Amniotic stem cell (primary cell): ENCODE measurements at places on chromosomes 13 and 19.

- no peak for DNase-seq
These were observed 7.1 kb downstream of the LTBP4 start for GRCh38 chr19:40608240-40608621.

DNA sequence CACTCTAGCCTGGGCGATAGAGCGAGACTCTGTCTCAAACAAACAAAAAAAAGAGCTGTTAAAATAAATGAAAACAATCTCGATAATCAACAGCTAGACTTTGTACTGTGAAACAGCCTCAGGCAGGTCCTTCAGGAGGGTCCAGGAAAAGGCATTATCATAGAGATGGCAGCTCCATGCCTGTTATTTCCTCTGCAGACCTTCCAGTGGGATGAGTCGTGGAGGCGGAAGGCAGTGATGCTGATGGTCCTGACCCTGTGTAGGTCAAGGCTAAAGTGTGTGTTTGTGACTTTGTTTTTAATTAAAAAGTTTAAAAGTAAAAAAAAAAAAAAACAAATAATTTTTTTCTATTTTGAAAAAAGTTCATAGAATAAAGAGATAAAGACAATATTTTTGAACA, 117.4 kb downstream of the TNFRSF19 start:
- DNase-seq: no peak

- DNase-seq: no peak
These were observed 437.3 kb upstream of the ZNF507 start for GRCh38 chr19:31908080-31908479.

- DNase-seq: no peak
These were observed 66.0 kb upstream of the DOCK9 start for GRCh38 chr13:99043831-99044231.

DNA sequence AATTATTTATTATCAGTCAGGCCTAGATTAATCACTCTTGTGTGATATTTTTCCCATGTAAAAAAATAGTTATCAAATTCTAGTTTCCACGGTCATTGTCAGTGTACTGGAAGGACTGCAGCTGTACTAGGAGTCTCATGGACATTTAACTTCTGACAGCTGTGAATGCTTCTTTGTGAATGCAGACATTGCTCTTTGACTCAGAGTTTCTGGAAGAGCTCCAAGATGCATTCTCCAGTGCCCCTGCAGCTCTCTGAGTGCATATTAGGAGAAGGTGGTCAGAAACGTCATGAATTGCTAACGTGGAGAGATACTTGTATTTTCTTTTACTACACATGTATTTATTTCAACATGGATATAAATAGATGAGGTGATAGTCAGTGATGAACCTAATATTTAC, 9.7 kb upstream of the SLITRK5 start:
- DNase-seq: no peak

- DNase-seq: no peak
These were observed at the start of gene APOC4 for GRCh38 chr19:44942067-44942571. Gene APOC4, plus strand, starts transcription at chr19:44942237. Its CDS starts 41 bp downstream, at chr19:44942278.

DNA sequence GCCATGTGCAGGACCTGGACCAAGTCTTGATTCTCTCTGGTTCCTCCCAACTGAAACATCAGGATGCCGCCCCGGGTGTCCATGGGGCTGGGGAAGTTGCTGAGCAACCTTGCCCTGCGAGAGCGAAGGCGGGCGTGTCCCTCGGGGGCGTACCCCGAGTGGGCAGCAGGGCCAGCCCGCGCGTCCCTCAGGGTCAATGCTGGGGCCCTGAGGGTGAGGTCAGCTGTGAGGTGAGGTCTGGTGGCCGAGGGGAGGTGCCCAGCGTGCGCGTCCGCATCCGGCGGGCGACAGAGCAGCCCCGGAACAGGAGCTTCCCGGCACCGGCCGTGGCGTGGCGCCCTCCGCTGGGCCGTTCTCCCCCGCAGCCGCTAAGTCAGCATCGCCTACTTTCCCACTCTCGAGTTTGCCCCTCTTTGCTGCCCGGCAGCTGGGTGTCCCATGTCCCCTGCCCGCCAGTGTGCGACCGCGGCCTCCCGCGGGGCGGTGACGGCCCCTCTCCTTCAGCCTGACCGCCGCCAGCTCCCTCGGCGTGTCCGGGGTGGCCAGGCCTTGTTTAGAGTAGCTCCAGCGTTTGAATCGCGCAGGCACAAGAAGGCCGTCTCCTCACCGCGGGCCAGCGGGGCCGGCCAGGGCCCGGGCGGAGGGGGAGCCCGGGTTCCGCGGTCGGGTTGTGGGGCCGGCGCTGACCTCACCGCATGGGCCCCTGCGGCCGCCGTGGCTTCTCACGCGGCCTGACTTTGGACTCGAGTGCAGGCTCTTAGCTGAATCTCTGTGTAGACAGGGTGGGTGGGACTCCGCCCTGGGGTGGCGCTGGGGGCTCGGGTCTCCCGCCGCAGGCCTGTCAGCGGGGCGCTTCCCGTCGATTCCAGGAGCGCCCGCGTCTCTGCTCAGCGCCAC, 33.0 kb downstream of the GJA3 start:
- DNase-seq: no peak

GRCh38 chr19:14413693-14414181, 5.4 kb downstream of the DDX39A start:
- DNase-seq: no peak

DNA sequence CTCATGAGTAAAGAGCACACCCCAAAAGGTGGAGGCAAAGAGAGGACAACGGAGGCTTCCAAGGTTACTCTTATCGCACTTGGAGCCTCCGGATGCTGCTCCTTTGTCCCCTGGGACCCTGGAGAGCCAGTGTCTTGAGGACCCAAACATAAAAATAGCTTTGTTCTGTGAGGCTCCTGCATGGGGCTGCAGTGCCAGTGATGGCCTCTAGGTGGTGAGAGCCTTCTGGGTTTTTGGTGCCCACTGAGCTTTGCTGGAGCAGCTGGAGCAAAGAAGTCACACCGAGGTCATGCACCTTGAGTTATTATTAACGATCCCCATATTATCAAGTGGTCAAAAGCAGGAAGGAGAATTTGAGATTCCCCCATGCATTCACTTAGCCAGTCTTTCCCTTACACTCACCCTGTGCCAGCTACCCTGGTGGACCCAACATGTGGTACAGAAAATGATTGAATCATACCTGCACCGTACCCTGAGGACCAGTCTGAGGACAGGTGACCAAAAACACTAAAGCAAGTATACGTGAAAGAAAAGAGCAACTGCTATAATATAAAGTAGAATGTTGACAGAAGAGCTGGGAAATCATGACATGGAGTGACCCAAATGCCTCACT, 41.5 kb downstream of the ZNF682 start:
- no peak for DNase-seq

- no peak for DNase-seq
These were observed 4.9 kb downstream of the UBL3 start for GRCh38 chr13:29845440-29846056.

DNA sequence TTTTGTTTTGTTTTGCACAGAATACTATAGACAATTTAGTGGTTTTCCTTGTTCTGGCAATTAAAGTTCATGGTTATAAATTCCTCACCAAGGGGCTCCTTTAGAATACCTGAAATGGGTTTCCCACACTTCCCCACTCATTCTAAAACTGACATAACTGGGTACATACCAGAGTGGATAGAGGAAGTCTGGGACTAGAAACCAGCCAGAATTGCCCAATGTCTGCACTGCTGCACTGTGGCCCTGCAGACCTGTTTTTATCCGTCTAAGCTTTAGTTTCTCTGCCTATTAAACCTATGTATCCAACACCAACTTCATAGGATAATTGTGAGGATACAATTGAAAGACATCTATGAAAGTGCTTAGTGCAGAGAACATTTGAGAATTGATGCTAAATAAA, 498.6 kb downstream of the KCTD12 start:
- no peak for DNase-seq

- DNase-seq: no peak
These were observed 8.0 kb upstream of the TEX30 start for GRCh38 chr13:102781591-102781990.

DNA sequence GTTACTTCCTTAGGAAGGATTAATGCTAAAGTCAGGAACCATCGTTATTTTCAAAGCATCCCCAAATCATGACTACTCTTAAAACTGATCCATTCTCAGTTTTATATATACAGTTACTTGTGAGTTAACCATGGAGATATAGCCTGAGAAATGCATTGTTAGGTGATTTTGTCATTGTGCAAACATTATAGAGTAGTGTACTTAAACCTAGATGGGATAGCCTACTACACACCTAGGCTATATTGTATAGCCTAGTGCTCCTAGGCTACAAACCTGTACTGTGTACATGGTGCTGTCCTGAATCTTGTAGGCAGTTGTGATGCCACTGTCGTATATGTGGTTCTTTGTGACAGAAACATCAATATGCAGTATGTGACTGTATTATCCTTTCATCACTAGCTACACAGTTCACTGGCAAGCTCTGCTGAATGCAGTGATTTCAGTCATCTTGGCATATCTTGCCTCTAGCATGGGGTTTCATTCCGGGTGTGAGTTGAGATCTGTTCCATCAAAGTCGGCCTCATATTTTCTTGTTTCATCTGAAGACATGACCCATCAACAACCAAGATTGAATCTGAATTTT, 45.3 kb downstream of the CDK8 start:
- DNase-seq: no peak

- DNase-seq: no peak
These were observed 9.4 kb downstream of the NLRP7 start for GRCh38 chr19:54937926-54938325.

- DNase-seq: no peak
These were observed 87.6 kb upstream of the MLNR start for GRCh38 chr13:49132479-49133002.

- DNase-seq: no peak
These were observed 148.1 kb downstream of the DNAJC15 start for GRCh38 chr13:43171489-43171888.

GRCh38 chr13:50845211-50845610, 1.7 kb upstream of the DLEU7 start:
- DNase-seq: no peak

DNA sequence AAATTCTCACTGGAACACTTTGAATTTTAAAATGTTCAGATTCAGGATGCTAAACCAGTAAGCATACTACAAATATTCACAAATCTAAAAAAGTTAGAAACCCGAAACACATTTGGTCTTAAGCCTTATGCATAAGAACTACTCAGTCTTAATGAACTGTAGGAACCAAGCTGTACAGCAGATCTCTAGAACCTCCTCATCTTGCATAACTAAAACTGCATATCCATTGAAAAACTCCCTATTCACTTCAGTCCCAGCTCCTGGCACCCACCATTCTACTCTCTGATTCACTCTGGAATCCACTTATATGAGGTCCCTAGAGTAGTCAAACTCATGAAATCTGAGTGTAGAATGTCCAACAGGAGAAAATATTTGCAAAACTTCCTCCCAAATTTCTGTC, 65.6 kb upstream of the CEACAM8 start:
- DNase-seq: no peak

- DNase-seq: no peak
These were observed 30.2 kb upstream of the CCNE1 start for GRCh38 chr19:29781386-29782259.

DNA sequence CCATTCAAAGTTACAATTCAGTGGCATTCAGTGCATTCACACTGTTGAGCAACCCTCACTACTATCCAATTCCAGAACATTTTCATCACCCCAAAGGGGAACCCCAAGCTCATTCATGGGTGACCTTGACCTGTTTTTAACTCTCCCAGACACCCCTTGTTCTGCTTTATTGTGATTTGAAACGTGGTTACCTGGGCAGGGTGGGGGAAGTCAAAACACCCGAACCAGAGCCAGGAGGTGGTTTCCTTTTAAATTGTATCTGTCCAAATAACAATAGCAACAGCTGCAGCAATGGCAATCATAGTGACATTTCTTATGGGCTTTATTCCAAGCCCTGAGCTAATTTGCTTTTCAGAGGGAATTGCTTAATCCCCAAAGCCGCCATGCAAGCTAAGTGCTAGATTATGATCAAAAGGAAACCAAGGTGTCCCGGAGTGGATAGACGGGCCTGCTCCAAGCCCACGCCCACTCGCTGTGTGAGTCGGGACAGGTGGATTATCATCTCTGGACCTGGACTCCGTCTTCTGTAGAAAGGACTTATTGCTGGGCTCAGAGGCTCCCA, 6.1 kb downstream of the PTGIR start:
- no peak for DNase-seq

DNA sequence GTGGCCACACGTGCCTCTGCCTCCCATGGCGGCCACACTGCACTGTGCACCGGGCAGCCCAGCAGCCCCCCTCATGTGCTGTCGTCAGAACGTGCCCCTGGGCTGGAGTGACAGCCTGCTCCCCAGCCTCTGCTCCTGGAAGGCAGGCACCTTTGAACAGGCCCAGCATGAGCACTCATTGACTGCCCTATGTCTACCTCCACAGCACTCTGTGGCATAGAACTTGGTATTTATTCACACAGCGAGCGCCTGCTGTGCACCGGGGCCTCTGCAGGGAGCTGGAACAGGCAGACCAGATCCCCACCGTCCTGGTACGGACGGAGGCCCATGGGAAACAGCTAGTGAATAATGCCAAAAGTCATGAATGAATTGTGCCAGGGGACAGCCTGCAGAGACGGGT, 53.7 kb downstream of the DPF1 start:
- DNase-seq: no peak

DNA sequence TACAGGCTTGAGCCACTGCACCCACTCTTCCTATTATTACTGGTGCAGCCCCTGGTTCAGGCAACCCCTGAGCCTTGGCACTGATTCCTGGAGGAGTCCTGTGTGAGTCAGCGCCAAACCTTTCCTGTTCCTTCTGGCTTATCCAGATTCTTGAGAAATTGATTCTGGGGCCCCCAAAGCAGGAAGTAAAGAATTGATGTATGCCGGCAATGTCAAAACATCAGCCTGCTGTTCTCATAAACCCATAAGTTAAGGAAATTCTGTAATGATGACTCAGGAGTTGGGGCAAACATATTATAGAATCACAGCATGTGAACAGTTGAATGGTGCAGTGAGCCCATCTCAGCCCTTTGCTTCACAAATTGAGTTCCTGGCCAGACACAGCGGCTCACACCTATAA, 1.4 kb upstream of the OR7G3 start:
- no peak for DNase-seq

- no peak for DNase-seq
These were observed 568.5 kb downstream of the SLITRK6 start for GRCh38 chr13:85230691-85231093.

- no peak for DNase-seq
These were observed 1219.5 kb upstream of the PCDH20 start for GRCh38 chr13:62635161-62635560.

DNA sequence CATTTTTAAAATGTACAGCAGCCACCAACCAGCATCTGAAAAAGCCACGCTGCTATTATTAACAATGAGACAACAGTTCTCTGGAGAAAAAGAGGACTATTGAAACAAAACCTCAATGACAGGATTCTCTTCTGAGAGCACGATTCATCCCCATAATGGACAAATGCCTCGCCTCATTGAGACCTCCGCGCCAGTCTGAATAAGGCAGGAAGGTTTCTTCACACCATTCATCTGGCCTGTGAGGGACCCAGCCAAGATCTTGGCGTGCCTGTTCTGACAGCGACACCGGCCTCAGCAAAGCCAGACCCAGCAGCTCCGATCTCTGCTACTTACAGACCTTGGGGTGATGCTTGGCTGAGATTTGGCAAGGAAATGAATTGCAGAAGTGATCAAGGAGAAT, 14.8 kb downstream of the SMIM7 start:
- no peak for DNase-seq

GRCh38 chr13:79936368-79937136, 404.4 kb downstream of the SPRY2 start:
- DNase-seq: peak; percentile 94
